NCI-H1105 (cell line): ENCODE measurements at places on chromosomes 5 and 9.

GRCh38 chr5:75335486-75335885 lies 1.5 kb upstream of the HMGCR start:
- DNase-seq: no peak

DNA sequence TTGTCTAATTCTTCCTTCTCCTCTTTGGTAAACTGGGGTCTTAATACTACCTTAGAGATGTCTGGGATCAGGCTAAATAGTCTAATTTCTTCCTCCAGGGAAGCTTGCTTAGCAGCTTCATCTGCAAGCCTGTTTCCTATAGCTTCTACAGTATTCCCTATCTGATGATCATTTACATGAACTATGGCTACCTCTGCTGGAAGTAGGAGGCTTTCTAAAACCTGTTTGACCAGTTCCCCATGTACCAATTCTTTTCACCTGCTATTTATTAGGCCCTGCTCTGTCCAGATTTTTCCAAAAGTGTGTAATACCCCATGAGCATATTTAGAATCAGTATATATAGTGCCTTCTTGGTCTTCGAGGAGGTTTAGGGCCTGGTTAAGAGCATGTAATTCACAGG lies 619.8 kb downstream of the HINT1 start:
- DNase-seq: no peak

GRCh38 chr5:81140943-81141342 lies 92.2 kb upstream of the CKMT2 start:
- no peak for DNase-seq

DNA sequence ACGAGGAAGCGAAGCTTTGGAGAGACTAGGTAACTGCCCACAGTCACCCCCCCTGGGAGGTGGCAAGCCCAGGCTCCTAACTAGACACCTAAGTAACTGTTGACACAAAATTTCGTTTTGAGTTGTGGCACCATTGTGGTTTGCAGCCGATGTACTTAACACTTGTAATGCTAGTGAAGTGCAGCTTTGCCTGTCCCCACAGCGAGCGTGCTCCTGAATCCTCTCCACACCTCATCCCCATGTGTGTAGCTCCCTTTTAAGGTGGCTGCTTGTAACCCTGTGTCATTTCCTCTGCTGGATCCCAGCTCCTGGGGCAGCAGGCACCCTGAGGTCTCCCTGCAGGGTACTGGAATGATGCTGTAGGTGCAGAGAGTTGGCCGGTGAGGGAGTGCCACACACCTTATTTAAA lies 114.9 kb downstream of the TRIO start:
- DNase-seq: no peak

DNA sequence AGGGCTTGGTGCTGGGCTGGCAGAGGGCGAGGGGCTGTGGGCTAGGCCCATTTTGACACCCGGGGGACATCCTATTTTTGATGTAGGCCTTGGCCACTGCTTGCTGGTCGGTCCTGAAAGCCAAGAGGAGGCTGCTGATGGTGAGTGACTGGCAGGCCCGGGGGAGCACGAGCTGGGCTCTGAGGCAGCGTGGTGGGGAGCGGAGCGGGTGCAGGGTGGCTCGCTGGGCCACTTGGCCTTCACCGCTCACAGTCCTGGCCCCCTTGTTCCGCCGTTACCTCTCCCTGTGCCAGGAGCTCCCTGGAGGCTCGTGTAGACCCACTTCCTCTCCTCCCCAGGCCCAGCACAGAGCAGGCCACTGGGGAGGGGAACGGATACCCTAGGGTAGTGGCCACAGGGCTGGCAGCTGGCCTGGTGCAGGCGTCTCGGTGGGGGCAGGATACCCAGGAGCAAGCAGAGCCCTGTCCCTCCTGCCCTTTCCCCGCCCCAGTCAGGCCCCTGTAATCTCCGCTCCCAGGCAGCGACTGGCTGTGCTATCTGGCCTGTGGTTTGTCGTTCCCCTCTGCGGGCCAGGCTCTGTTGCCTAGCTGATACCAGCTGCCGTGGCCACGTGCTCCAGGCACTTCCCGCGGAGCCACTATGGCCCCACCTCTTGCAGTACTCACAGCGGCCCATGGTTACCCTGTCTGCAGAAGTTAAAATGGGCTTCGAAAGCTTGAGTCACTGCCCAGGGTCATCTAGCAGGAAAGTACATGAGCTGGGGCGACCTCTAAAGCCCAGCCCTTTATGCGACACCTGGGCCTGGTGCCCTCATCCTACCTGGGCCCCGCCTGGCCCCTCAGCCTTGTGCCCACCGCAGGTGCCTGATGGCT lies 11.7 kb upstream of the DOLPP1 start:
- no peak for DNase-seq

DNA sequence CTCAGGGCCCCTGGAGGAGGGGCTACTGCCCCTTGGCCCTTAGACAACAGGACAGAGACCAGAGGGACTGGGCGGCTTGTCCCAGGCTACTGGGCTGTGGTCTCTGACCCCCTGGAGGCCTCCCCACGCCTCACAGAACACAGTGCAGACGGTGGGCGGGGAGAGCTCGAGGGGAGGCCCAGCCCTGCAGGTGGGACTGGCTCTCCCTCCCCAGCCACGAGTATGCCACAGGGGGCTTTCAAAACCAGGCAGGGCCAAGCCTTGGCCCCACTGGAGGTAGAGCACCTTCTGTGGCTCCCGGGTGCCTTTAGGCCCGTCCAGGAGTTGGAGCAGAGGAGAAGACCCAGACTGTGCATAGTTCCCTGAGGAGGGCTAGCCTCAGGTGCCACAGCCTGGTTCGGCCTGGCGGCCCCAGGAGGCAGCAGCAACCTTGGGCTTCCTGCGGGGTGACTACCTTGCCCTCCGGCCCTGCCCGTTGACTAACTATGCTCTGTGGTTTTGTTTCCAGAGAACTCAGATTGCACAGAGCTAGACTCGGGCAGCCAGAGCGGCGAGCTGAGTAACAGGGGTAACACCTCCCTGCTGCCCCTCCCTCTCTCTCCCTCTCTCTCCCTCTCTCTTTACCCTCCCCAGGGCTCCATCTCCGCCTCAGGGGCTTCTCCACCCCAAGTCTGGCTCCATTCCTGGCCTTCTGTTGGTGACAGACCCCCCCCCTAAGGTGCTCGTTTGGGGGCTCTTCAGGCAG lies 15.5 kb downstream of the CARD19 start:
- DNase-seq: no peak

- DNase-seq: no peak
These were observed 5.8 kb upstream of the ACTBL2 start for GRCh38 chr5:57488215-57488955.

GRCh38 chr5:153896117-153896516 lies 142.6 kb downstream of the FAM114A2 start:
- no peak for DNase-seq

GRCh38 chr5:5688925-5689310 lies 266.4 kb downstream of the ICE1 start:
- DNase-seq: no peak

DNA sequence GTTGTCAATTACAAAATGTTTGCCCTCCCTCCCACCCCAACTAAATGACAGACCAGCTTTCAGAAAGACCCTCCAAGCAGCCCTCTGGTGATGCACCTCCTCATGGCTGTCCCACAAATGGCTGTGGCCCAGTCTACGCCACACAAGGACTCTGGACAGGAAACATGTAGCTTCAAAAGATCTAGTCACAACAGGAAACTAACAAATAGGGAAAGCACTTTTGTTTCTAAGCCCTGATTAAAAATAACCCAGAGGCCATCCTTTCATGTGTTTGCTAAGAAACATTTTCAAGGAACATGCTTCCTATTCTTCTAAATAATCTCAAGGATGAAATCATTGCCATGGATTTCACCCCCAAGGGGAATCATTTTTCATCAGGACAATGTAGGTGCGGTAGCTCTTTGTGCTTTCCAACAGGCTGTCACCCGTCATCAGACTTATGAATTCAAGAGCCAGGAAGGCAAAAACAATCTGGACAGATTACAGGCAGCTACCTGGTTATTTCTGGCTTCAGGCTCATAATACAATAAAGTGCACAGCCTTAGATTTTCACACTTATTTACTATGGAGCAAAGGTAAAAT lies 20.1 kb downstream of the PCSK1 start:
- DNase-seq: no peak

GRCh38 chr9:75852746-75853145 lies 37.7 kb upstream of the PCSK5 start:
- no peak for DNase-seq

DNA sequence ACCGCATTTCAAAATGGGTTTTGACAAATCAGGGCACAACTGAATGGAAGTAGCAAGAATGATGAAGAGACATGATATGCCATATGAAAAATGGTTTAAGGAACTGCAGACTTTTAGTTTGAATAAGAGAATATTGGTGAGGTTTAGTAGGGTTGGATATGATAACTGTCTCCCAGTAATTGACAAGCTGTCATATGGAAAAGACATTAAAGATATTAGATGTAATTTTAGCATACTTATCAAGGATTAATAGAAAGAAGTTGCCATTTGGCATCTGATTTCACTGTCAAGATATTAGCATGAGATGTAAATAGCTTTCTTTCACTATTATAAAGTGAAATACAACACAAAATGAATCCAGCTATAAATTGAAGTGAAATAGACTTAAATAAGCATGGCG lies 169.0 kb upstream of the MPDZ start:
- DNase-seq: no peak

GRCh38 chr9:136476369-136477150 lies 6.3 kb downstream of the SEC16A start:
- DNase-seq: no peak

DNA sequence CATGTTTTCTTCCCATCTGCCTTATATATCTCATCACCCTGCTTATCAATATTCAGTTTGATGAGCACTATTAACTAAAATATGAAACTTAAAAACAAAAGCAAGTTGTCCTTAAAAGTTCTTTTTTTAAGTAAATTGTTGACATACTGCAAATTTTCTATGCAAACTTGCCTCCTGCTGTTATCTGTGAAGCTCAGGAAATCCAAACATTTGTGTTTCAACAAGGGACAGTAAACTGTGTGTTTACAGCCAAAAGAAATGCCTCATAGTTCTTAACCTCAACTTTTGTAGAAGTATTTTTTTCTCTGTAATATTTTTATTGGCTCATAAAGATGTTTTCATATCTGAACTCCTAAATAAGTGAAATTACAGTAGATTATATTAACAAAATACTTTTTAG lies 7.7 kb upstream of the TTC23L start:
- DNase-seq: no peak

DNA sequence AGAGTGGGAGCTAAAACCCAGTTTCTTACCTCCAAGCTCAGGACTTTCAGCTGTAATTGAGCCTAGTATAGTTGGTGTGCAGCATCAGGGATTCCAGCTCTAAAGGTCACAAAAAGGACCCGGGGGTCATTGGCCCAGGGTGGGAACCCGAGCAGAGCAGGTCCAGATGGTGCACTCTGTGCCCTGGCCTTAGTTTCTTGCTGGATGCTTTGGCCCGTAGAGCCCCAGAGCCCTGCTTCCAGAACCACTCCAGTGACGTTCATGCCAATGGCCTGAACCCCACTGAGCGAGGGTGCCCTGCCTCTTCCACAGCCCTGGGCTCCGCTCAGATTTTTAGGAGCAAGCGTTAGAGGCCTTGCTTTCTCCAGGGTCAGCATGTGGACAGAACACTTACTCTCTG lies 8.2 kb downstream of the SLC22A5 start:
- DNase-seq: no peak

GRCh38 chr5:14260637-14261036 lies 117.5 kb downstream of the TRIO start:
- DNase-seq: no peak
